Putamen (tissue), 1 donor: ENCODE measurements at places on chromosomes 2 and 18.

GRCh38 chr2:198084156-198084555 lies 279.8 kb downstream of the PLCL1 start:
- DNase-seq, result no peak

GRCh38 chr2:36800381-36800780 lies 103.9 kb downstream of the VIT start:
- peak; percentile 87 for DNase-seq

- DNase-seq, result no peak
Observed at GRCh38 chr2:42846026-42846425, 53.6 kb upstream of the HAAO start.

GRCh38 chr2:234429265-234429664 lies 67.6 kb downstream of the ARL4C start:
- DNase-seq, result no peak

DNA sequence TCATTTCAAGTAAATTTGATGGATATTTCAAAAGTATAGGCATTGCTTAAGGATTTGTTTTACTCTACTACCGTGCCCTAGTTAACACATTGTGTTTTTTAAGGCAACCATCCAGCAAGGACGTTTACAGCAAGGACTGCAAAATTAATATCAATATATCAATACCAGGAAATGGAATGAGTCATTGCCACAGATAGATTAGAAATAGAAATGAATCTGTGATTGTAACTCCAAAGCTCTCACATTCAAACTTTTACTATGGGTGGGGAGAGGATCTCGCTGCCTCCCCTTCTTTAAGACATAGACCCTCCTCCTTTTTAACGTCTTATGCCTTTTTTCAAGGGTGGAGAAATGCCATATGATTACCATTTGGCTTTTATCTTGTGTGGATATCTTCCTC lies 3.8 kb downstream of the CD28 start:
- no peak for DNase-seq

- DNase-seq, result no peak
Observed at GRCh38 chr2:41116106-41116797, 664.4 kb upstream of the SLC8A1 start.

DNA sequence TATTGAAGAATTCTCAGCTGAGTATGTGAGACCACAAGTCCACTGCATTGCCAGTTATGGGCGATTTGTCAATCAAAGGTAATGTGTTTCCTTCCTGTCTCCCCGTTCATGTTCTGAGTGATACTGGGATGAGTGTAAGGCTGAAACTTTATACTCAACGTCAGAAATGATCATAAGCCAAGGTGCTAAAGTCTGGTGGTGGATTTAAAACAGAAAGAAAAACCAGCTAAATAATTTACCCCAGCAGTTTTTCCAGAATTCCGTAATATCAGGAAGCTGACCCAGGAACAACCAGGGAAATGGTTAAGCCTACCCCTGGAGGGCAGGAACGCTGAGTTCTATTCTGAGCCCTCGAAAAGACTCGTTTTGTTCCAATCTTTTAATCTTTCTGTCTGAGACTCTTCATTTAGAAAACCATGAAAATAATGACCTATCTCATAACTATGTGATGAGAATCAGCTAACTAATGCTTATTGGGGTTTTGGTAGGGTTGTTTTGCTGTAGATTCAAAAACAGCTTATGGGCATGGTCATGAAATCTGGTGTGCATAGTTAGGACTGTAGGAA lies 149.6 kb downstream of the LAMA3 start:
- no peak for DNase-seq

- no peak for DNase-seq
Observed at GRCh38 chr18:26771524-26771923, 94.0 kb downstream of the AQP4 start.
